Right renal cortex interstitium (tissue), 3 donors: ENCODE measurements at places on chromosomes 12 and 14. TPM values are rescaled to one million over a fixed set of nuclear protein-coding genes. Genes with fewer than 3 reads are reported as not detected.

- DNase-seq, result no peak
These were observed 256.0 kb downstream of the PPFIA2 start for GRCh38 chr12:81502912-81503695.

- DNase-seq, result no peak
These were observed 7.1 kb upstream of the KRT5 start for GRCh38 chr12:52527121-52527800.

Gene TPPP2
- polyA plus RNA-seq, result 3.0 TPM

Gene INHBE
- 0.42 TPM for polyA plus RNA-seq

GRCh38 chr12:114670291-114670980, 13.5 kb downstream of the TBX3 start:
- no peak for DNase-seq

Gene APOF
- not detected for polyA plus RNA-seq

DNA sequence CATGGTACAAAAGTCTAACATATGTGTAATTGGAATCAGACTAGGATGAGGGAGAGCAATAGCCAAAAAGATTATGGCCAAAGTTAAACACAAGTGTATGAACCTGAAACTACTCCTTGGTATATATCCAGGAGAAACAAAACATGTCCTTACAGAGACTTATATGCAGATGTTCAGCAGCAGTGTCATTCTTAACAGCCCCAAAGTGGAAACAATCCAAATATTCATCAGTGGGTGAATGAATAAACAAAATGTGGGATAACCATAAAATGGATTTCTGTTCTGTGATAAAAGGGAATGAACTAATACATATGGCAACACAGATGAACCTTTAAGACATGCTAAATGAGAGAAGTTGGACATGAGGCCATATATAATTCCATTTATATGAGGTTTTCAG, 30.2 kb downstream of the PWP1 start:
- DNase-seq, result no peak

Gene ASB2
- 0.24 TPM for polyA plus RNA-seq

DNA sequence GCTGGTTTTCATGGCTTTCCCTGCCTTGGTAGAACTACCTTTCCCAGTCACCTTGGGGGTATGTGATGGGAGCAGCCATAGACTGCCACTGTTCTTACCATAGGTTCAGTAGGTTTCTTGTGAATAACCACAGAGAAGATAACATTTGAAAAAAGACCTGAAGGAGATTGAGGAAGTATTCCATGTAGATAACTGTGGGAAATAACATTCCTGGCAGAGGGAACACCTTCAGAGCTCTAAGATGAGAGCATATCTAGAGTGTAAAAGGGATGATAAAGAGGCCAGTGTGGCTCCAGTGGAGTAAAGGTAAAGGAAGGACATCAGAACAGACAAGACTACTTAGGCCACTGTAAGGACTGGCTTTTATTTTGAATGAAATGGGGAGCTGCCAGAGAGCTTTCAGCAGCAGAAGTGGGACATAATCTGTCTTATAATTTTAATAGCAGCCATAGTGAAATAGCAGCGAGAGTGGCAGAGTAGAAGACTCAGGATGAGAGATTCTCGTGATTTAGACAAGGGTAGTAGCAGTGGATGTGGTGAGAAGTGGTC, 82.6 kb upstream of the KCNH3 start:
- DNase-seq, result no peak

GRCh38 chr14:103115845-103116572, 7.3 kb upstream of the TNFAIP2 start:
- no peak for DNase-seq

DNA sequence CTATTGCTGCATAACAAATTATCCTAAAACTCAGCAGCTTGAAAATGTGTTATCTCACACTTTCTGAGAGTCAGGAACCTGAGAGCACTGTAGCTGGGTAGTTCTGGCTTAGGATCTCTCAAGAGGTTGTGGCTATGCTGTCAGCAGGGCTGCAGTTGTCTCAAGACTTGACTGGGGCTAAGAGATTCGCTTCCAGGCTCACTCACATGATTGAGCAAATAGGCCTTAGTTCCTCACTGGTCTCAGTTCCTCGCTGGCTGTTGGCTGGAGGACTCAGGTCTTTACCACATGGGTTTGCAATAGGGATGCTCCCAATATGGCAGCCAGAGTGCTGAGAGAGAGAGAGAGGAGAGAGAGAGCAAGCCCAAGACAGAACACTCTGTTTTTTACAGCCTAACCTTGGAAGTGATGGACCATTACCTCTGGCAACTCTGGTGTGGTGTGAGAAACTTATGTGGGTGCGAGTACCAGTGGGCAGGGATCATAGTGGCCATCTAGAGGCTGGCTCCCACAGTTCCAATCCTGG, 15.9 kb upstream of the DHRS2 start:
- DNase-seq, result no peak

DNA sequence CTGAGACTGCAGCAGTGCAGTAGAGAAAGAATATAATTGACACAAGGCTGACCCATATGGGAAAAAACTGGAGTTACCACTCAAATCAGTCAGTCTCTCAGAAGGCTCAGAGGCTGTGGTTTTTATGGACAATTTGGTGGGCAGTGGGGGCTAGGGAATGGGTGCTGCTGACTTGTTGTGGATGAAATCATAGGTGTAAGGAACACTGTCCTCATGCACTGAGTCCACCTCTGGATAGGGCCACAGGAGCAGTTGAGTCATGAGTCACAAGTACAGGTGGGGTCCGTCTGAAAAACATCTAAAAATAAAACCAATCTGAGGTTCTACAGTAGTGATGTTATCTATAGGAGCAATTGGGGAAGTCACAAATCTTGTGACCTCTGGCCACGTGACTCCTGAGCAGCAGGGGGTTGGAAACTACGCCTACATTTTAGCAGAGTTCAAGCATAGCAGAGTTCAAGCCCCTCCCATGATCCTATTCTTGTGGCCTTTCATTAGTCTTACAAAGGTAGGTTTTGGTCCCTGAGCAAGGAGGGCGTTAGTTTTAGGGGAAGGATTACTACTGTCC, 18.1 kb upstream of the SGPP1 start:
- DNase-seq, result no peak

Gene TGM1
- 1.2 TPM for polyA plus RNA-seq

- DNase-seq, result no peak
These were observed 67.0 kb downstream of the EML1 start for GRCh38 chr14:99860219-99860618.

DNA sequence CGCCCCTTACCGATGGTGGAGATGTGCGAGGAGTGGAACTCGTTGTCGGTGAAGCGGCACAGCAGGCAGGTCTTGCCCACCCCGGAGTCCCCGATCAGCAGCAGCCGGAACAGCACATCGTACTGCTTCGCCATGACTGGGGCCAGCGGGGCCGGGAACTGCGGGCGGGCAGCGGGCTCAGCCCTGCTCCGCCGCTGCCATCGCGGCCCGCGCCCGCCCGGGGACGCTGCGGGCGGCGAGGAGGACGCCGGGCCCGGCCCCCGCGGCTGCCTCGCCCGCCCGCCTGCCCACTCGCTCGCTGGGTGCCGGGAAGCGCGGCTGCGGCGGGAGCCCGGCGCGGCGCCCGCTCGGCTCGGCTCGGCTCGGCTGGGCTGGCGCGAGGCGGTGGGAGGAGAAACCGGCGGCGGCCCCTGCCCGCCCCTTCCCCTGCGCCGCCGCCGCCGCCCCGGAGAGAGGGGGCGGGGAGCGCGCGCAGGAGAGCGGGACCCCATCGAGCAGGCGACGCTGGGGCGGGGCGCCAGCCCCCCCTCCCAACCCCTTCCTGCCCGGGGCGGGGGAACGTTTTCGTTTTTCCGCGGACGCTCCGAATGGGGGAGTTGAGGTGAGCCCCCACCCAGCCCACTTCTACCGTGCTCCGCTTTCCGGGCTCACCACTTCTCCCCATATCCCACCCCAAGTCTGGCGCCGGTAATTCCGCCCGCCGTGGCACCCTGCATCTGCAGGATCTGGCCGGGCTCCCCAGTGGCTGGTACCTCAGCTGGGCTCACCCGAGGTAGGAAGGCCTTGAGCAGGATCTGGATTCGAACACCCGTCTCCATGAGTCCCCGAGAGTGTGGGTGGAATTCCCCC, at the start of gene RAB15:
TSS of gene RAB15 (minus strand) at position 394 of the 849 bp plus-strand sequence. CDS start at position 134, 260 bp downstream.
- no peak for DNase-seq

- DNase-seq, result no peak
These were observed 30.8 kb downstream of the LGMN start for GRCh38 chr14:92717571-92718042.

DNA sequence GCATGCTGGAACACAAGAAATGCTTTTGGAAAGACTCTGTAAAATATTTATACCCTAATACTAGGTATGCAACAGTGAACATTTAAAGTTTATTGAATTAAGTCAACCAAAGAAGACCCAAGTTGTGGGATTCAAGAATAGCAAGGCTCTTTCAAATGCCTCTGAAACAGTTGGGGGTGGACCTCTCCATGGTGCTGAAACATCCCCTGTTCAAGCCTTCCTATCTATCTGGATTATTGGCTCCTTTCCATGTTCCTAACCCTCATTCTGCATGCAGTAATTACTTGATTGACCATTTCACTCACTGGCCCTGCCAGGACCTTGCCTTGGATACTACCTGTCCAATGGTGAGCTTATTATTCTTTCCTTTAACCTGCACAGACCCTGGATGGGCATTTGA, 349.7 kb downstream of the NRXN3 start:
- DNase-seq, result no peak

DNA sequence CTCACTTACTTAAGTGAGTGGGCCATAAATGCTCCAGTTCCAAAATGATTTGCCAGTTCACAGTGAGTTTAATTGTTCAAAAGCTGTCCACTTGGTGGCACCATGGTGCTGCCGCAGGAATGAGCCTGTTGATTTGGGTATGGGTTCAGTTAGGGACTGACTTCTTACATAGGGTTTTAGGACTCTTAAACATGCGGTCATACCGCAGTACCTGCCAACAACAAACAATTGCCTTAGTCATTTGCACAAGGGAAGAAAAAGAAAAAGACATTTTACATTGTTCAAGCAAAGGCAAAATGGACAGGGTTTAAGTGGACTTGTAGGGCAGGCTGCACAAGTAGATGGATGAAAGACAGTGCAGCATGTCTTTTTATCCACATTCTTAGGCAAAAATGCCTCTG, 80.0 kb upstream of the DBX2 start:
- peak; percentile 27 for DNase-seq

DNA sequence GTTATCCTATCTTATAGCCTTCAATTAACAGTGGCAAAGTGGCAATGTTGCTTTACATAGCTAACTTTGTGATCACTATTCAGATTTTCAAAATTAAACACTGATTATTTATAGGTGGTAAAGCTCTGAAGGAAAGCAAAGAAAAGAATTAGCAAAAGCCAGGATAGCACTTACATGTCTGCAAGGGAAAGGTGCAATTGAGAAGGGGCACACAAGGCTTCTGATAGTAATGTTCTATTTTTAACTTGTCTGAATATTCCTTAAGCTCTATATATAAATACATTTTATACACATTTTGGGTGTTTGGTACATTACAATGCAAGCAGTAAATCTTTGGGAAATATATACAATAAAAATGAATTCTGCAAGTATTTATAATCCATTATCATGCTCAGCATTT, 10.9 kb downstream of the NAP1L1 start:
- DNase-seq, result no peak

DNA sequence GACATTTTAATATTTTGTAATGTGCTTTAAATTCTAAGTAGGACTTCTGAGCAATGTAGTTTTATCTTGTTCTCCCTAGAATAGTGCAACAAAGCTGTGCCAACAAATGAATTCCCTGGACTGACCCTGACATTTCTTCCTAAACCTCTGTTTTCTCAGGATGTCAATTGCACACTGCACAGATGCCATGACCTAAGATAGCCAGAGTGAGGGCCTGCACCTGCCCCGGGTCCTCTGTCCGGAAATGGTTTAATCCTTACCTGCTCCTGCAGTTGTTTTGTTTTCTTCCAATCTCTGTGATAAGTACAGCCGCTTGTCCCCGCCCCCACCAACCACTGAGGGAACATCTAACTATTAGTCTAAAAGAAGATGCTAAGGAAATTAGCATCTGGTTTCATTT, 831.5 kb downstream of the GALC start:
- no peak for DNase-seq

DNA sequence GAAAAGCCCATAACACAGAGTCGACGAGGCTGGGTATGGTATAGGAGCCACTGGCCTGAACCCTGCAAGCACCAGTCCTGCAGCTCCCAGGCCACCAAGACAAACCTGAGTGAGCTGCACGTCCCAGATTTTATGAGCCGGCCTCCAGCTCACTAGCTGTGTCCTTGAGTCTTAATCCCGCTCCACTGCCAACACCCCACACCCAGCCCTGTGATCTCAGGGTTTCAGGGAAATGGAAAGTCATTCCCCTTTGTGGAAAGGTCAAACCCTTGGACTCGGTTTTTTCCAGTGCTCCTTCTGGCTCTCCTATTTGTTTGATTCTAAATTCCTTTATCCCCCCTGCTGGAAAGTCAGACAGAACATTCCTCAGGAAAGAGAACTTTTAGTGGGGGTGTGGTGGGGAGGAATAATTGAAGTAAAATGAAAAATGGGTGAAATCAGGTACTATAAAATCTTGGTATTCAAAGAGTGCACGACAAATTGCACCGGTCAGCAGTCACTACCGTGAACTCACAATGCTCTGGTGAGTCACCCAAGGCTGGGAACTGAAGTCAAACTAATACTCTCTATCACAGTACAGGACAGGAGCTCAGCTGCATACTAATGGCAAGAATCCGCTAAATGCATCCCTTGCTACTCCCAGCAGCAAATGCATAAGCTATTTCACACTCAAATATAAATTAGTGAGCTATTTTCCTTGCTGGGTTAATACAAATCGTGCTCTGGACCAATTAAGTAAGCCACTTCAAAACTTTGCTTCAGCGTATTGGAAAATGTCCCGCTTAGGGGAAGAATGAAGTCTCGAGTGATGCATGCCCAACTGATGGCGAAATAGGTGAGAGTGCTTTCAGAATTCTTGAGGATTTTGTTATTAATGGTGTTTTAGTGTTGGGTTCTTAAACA, 9.0 kb downstream of the PITPNM2 start:
- DNase-seq, result no peak

GRCh38 chr12:15052691-15053090, 79.8 kb downstream of the PDE6H start:
- DNase-seq, result no peak

GRCh38 chr14:20846560-20846959, 43.9 kb upstream of the RNASE1 start:
- no peak for DNase-seq

Gene HOXC12
- polyA plus RNA-seq, result not detected

- DNase-seq, result peak; percentile 20
These were observed 41.1 kb downstream of the PRB3 start for GRCh38 chr12:11228296-11228879.

DNA sequence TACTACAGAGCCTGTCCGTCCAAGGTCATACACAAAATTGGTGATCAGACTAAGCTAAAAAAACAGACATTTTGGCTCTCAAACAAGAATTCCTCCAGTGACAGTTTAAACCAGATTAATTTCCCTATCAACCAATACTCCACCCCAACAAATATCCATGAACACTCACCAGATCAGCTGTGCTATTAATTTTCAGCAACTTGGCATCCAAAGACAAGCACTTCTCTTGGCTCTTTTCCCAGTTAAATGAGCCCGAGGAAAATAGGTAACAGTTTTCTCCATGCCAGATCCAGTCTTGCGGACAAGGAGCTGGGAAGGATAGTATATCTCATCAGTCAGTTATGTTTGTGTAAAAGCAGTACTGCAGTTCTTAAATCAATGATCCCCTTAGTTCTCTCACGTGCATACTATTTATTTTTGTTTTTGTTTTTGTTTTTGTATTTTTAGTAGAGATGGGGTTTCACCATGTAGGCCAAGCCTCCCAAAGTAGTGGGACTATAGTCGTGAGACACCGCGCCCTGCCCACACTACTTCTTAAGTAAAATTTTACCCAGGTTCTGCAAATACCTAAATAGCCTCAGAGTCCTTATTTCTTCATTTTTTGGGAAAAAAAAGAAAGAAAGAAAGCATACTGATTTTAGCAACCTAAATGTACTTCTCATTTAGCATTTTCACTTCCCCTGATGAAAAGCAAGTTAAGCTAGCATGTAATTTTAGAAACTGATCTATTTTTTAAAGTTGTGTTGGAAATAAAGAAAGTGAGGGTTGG, 11.1 kb downstream of the OLR1 start:
- DNase-seq, result no peak
